ENCODE measurements at places on chromosomes 4 and X.

- no peak for DNase-seq
These were observed 33.3 kb downstream of the TMSB4X start for GRCh38 chrX:13008189-13008533.

DNA sequence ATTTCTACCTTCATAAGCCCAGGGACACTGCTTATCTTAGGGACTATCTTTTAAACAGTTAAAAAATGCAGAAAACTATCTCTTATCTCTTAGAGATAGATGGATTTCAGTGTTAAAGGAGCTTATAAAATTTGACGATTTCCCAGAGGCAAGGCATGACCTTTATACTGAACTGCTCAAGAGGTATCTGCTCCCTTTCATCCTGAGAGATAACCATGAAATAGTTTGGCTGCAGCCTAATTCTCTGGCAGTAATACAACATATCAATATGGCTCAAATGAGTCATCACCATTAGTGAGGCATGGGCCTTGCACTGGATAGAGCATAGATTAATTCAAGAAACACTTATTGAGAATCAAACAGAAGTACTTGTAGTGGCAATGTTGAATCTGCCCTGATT lies 348.2 kb upstream of the GRIA3 start:
- no peak for DNase-seq

DNA sequence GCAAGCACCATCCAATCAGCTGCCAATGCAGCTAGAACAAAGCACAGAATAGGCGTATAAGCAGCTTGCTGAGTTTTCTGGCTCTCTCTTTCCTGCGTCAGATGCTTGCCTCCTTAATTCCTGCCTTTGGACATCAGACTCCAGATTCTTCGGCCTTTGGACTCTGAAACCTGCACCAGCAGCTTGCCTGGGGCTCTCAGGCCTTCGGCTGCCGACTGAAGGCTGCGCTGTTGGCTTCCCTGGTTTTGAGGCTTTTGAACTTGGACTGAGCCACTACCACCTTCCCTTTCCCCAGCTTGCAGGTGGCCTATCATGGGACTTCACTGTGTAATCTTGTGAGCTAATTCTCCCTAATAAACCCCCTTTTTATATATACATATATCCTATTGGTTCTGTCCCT lies 6.1 kb downstream of the TMEM192 start:
- no peak for DNase-seq

DNA sequence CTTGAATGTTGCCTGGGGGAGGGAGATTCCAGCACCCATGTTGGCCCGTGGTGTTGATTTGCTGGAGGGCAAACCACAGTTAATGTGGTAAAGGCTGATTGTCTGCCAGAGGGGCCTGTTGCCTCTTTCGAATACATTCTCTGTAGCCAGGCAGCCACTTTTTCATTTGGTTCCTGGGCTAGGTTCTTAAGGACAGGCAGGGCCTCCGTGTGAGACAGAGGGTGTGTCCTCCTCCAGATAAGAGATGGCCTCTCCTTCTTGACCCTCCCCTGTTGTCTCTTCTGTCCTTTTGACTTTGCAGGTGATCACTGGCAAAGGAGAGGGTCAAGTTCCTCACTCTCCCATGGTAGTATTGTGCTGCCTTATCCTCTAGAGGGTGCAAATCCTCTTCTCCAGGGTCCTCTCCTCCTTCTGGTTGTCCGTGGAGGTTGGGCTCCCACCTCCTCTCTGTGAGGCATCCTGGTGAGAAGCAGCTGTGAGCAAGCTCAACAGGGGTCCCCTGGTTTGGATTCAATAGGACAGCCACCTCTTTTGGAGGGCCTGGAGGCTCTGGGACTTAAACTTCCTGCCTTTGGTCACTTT lies 44.9 kb downstream of the ZNF182 start:
- peak; percentile 8 for DNase-seq
